ENCODE measurements at places on chromosomes 16 and 17.

DNA sequence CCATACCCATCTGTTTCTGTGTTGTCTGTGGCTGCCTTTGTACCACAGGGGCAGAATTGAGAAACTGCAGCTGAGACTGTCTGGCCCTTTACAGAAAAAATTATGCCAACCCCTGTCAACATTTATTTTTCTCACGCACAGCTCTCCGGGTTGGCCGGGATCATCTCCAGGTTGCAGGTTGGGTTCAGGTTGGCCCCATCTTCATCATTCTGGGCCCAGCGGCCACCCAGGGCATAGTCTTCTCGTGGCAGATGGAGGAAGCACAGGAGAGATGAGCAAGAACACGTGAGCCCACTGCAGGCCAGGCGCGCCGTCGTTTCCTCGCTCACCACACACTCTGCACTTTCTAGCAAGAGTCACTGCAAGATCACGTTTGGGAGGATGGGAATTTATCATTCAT is 66.1 kb upstream of the SEC14L1 start:
- DNase-seq: no peak

DNA sequence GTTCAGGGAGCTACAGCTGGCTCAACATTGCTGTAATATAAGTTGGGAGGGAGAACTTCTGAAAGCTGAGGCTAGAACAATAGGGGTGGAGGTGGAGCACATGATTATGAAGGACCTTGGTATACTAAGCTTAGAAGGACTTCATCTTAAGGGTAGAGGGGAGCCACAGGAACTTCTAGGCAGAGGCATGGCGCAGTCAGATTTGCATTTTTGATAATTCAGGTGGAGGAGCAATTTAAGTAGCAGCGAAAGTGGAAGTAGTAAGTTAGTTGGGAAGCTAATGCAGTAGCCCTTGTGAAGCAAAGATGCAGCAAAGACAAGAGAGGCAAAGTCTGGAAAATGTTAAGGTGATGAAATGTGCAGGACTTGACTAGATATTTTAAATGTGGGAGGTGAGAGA is 144.1 kb downstream of the SPECC1 start:
- DNase-seq: no peak

GRCh38 chr16:82092711-82093110 is 57.7 kb downstream of the HSD17B2 start:
- no peak for DNase-seq

DNA sequence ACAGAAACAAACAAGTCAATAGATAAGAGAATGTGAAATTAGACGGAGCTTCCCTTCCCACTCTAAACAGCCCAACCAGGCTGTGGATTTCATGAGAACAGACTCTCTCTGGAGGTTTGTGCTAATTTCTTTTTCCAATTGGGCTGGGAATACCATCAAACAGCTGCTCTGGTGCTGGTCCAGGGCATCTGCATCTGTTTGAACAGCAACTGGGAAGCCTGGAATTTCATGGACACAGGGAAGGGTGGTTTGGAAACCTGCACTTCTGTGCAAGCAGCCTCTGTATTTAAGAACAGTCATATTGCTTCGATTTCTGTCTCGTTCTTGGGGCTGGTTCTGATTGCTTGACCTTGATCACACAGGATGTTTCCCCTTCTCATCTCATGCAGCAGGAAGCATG is 88.7 kb downstream of the FOXL1 start:
- DNase-seq: no peak

- no peak for DNase-seq
Measured at GRCh38 chr17:65888649-65889048, 303.3 kb downstream of the CEP112 start.

DNA sequence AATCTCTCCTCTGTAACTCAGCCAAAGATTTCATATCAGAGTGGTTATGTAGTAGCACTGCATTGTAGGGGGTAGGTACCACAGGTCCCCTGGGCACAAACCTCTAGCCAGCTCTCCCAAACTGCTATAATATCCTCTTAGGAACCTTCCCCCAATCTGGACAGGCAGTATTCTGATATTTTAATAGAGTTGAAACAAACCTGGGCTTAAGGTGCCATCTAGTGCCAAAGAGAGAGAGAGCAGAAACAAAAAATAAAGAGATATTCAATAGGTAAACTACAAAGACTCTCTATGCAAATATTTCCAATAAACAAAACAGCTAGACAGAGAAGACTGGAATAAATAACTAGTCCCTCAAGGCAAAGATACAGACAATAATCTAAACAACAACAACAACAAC is 1070.0 kb downstream of the CDH11 start:
- no peak for DNase-seq

- DNase-seq: no peak
Measured at GRCh38 chr16:82282662-82283061, 112.6 kb upstream of the MPHOSPH6 start.

DNA sequence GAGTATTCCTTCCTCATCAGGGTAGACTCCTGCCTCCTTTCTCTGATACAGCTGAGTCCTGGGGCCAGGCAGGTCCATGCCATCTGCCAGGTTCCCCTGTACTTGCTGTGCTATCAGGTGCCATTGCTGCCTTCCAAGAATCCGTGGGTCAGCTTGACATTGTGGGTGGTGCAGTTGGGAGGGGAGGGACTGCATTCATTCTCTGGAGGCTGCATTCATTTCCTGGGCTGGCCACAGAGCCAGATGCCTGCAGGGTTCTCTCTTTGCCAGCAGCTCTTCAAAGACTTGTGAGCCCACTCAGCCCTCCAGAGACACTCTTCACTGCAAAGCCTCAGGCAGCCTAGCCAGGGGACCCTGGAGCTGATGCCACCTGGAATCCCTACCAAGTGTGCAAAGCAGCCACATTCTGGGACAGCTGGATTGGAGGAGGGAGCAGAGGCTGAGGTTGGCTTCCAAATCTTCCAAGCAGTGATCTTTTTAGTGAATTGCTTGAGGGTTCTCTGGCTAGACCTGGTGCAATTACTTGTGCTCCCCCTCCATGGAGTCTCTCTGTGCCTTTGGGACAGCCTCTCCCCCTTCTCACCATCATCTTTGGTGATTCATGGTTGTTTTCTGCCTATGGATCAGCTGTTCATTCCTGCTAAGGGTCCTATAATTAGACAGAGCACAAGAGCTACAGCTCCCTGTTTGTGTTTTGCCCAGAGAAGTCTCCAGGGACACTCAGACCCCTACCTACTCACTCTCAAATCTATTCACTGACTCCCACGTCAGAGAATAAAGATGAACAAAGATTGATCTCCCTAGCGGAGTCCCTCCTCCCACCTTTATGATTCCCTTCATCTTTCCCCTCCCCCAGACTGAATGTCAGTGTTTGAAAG is 20.9 kb downstream of the ANKFN1 start:
- DNase-seq: no peak

- DNase-seq: no peak
Measured at GRCh38 chr17:45371414-45372324, 54.8 kb upstream of the MAP3K14 start.

GRCh38 chr17:64133546-64134215 is 3.7 kb upstream of the ERN1 start:
- no peak for DNase-seq

DNA sequence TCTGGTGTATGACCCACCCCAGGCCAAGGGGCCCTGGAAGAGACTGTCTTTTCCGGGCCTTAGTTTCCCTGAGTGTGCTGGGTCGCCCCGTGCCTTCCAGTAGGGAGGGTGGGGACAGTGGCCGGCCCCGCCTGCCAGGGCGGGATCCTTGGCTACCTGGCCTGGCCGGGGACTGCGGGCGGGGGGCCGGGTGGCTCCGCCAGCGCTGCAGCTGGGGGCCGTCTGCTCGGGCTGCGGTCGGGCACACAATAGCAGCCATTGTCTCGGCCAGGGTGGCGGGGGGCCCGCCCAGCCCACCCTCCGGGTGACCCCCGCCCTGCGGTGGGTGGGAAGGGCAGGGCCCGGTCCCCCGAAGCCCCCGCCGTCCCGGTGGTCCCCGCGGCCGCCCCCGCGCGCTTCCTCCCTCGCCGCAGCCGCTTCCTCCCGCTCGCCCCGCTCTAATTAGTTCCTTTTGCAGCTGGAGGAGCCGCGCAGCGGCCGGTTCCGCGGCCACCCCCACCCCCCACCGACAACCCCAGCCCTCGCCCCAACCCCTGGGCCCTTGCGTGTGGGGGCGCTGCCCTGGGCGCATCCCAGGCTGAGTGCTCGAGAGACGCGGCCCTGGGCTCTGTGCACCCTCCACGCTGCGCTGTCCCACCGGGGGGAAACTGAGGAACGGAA is 11.6 kb downstream of the GLIS2 start:
- DNase-seq: no peak

DNA sequence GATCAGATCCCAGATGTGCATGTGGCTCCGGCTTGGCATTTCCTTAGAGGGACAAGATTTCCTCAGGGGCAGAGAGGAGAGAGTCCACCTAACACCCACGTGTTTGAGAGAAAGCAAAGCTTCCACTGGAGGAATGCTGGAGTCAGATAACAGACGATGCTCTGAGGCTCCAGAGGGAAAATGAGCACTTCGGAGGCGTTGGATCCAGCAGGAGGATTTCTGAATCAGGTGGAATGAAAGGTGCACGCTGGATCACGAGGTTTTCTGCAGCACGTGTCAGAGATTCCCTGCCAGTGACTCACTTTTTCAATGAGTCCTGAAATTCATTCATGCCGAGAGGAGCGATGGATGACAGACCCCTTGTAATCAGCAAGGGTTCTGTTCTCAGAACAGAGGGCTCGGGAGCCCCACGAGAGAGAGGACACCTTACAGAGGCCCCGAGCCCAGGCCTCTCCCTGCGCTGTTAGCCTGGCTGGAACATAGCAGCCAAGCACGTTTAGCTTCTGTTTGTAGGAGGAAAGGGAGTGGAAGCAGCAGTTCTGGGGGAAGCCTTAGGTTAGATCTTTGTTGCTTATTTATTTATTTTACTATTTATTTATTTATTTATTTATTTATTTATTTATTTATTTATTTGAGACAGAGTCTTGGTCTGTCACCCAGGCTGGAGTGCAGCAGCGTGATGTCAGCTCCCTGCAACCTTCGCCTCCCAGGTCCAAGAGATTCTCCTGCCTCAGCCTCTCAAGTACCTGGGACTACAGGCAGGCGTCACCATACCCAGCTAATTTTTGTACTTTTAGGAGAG is 49.3 kb upstream of the JPH3 start:
- no peak for DNase-seq

DNA sequence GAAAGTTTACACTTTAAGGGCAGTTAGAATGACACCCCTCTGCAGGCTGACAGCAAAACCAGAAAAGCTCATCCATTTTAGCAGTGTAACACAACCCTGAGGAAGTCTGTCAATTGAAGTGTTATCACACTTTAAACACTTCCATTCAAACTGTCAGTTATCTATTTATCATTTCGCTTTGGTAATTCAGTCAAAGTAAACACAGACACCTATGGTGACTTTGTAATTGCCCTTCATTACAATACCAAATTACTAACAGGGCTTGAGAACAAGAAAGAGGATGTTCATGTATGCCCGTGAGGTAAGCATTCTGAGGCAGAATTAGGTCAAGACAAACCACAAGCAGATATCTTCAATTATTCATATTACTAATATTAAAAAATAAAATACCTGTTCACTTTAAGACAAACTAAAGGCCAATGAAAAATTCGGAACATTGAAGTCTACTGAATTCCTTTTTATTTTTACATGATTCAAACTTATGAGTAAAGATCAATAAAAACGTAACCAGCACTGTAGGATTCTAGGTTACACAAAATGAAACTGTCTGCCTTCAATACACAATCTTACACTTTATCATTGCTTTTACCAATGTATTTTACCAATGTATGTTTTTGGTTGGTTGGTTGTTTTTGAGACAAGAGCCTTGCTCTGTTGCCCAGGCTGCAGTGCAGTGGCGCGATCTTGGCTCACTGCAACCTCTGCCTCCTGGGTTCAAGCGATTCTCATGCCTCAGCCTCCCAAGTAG is 57.1 kb downstream of the BRIP1 start:
- peak; percentile 69 for DNase-seq

DNA sequence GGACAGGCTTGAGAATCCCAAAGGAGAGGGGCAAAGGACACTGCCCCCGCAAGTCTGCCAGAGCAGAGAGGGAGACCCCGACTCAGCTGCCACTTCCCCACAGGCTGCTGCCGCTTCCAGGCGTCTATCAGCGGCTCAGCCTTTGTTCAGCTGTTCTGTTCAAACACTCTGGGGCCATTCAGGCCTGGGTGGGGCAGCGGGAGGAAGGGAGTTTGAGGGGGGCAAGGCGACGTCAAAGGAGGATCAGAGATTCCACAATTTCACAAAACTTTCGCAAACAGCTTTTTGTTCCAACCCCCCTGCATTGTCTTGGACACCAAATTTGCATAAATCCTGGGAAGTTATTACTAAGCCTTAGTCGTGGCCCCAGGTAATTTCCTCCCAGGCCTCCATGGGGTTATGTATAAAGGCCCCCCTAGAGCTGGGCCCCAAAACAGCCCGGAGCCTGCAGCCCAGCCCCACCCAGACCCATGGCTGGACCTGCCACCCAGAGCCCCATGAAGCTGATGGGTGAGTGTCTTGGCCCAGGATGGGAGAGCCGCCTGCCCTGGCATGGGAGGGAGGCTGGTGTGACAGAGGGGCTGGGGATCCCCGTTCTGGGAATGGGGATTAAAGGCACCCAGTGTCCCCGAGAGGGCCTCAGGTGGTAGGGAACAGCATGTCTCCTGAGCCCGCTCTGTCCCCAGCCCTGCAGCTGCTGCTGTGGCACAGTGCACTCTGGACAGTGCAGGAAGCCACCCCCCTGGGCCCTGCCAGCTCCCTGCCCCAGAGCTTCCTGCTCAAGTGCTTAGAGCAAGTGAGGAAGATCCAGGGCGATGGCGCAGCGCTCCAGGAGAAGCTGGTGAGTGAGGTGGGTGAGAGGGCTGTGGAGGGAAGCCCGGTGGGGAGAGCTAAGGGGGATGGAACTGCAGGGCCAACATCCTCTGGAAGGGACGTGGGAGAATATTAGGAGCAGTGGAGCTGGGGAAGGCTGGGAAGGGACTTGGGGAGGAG is at the start of gene CSF3:
Gene CSF3, plus strand, starts transcription at position 436 of the 993 bp plus-strand sequence. Its CDS starts 35 bp downstream, at position 471.
- no peak for DNase-seq

DNA sequence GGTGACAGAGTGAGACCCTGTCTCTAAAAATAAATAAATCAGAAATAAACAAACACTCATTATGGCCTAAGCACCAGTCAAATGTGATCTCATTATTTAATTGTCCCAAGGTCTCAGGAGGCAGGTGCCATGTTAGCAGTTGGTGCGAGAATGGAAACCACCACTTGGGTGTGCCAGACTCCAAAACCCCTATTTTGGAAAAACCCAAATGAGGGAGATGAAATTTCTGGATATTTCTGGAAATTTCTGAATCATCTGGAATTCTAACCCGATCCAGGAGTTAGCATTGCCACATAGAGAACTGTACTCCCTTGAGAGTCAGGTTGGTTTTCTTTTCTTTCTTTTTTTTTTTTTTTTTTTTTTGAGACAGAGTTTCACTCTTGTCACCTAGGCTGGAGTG is 264.0 kb downstream of the XYLT1 start:
- no peak for DNase-seq

All from NCI-H1436 treated with DMSO at 0.1 percent for 48 hours (cell line).